Fibroblast of lung (primary cell): ENCODE measurements at places on chromosomes 12 and 14.

DNA sequence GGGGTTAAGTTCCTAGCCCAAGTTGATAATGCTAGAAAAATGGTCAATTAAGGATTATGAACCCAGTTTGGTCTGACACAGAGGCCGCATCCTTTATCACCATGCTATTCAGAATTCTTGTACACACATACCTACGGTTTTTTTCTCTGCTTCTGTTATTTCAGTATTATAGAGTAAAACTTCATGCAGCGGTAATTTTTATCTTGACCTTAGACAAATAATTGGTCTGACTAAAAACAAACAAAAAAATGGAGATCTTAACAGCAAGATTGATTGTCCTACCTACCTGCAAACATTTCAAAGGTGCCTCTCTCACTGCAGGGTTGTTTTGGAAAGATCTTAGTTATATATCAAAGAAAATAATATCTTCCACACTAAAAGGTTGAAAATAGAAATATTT lies 201.9 kb upstream of the PRICKLE1 start:
- DNase-seq: no peak

- peak; percentile 57 for DNase-seq
These were observed 336.8 kb downstream of the LRIG3 start for GRCh38 chr12:58583529-58583928.

DNA sequence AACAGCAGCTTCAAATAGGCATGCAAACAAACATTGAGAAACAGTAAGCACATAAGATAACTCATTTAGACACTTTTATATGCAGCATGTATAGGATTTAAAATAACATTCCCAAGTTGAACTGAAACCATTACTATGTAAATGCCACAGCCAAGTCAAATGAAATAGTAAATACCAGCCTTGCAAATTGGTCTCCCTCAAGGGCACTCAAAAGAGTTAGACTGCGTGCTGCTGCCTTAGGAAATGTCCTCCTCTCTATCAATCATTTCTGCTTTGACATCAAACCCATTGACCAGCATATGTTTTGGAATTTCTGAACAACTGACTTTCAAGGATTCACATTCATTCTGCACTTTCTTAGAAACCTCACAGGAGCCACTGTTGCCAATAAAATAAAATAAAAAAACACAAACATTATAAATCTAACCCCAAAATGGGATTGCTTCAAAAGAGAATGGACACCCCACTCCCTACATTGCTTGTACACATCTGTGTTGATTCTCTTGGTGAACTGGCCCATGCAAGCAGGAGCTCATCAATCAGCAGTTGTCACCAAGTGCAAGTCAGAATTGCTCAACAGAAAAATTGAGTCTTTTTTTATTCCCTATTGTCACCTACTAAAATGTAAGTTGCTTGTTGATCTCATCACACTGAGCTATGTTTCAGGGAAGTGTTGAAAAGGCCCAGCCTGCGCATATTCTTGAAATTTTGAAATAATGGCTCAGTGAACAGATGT lies 256.2 kb downstream of the DAD1 start:
- DNase-seq: no peak

DNA sequence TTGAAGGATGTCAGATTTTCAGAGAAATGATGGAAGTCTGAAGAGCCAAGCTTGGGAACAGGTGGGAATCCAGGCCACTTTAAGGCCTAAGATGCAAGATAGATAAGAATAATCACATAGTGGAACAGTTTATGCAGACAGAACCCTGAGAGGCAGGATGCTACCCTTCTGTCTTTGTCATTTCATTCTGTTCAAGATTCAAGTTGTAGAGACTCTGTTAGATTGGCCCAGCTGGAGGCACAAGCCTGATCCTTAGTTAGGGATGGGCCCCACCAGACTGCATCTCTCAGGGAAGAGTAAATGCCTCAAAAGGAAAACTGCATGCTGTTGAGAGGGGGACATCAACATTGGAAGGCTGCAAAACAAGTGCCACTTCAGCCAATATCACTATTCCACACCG lies 287.0 kb downstream of the PCNX1 start:
- DNase-seq: no peak

DNA sequence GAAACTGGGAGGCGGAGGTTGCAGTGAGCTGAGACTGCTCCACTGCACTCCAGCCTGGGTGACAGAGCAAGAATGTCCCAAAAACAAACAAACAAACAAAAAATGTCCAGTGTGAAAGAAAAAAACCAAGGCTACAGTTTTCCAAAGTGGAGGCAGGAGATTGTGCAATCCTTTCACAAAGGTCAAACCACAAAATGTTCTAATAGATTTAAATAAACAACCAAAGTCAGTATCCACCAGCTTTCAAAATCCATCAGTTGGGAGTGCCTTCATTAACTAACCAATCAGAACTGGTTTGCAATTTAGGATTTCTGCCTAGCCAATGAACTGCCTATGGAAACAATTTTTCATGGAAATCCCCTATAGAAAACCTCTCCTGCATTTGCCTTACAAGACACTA lies 52.3 kb upstream of the TRIM9 start:
- peak; percentile 83 for DNase-seq

DNA sequence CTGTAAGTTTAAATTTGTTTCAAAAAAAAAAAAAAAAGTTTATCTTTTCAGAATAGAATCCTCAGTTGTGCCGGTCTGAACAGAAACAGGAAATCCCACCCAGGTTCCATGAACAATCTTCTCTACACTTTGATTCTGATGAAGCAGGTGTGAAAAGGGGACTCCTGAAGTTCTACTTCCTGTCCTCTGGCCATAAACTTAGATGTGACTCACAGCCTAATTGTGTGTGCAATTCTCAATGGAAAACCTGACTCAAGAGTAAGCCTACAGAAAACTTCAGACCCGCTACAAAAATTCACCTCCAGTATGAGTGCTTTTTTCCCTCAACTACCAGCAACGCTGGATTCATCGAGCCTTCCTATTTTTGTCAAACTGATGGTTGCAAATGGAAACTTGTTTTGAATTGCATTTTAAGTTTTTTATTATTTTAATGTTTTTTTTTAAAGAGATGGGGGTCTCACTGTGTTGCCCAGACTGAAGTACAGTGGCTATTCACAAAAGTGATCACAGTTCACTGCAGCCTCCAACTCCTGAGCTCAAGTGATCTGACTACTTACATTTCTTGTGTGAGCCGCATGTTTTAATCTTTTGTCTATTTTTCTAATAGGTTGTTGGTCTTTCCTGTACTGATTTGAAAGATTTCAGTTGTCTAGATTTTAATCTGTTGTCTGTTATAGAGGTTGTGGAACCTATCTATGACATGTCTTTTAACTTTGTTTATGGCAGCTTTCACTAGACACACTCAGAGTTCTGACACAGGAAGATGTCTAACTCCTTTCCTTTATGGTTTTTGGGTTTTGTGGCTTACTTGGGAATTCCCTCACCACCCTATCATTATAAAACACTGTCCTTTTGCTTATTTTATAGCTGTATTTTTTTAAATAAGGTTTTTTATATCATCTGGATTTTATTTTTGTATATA lies 37.6 kb downstream of the ATG14 start:
- DNase-seq: peak; percentile 77

DNA sequence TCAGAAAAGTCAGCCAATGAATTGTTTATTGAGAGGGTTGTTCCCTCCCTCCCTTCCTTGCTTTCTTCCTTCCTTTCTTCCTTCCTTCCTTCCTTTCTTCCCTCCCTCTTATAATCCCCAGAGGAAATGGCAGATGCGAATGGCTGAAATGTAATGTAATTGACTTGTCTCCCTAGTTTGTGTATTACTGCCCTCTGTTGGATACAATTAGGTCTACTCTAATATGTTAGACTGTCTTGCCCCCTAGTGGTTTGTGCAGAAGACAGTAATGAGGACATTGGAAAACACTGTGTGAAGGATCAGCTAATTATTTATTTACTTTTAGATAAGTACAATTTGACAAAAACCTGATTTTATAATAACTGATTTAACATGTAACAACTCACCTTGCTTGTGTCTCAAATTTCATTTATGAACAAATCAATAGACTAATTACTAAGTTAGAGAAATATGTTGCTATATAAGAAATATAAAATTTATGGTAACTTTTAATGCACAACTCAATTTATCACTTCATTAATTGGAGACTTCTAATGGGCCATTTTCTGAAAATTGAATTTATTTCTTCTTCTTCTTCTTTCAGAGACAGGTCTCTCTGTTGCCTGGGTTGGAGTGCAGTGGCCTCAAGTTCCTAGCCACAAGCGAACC lies 229.8 kb upstream of the LRIG3 start:
- DNase-seq: peak; percentile 77

DNA sequence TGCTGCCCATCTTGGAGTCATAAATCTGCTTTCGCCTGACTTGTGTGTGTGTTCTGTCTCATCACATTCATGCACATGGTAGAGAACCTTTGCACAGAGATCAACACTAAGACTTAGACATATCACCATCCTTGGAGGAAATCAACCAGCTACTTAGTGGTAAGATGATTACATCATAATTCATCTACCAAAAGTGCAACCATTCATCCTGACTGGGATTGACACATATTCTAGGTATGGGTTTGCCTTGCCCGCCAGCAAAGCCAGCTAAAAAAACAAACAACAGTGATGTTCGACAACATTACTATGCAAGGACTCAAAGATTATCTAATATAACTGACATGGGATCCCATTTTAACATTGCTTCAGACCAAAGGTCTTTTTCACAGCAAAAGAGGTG lies 228.7 kb downstream of the NUAK1 start:
- DNase-seq: peak; percentile 54

GRCh38 chr12:4643747-4644146 lies 5.1 kb downstream of the AKAP3 start:
- DNase-seq: no peak
